ENCODE measurements at places on chromosomes 7 and 10.

GRCh38 chr10:3151889-3152565, 20.6 kb downstream of the PITRM1 start:
- ATAC-seq: no peak

DNA sequence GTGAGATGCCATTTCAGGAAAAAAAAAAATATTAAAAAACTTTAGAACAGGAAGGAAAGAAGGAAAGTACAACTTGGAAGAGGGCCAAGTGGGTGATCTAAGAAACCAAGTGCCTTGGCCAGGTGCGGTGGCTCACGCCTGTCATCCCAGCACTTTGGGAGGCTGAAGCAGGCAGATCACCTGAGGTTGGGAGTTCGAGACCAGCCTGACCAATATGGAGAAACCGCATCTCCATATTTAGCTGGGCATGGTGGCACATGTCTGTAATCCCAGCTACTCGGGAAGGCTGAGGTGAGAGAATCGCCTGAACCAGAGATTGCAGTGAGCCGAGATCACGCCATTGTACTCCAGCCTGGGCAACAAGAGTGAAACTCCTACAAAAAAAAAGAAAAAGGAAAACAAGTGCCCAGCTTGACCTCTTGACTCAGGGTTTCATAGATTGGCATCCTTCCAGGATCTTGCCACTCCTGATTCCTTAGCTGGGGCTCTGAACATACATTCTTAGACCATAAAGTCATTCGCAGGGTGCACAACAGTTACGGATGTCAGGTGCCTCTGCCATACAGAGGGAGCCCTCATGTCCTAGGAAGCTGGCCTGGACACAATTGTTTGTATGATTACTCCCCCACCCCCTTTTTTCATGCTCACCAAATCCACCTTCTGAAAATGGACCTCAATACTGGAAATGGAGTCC, 2.1 kb upstream of the GUSB start:
- no peak for ATAC-seq

GRCh38 chr10:4587466-4587865, 238.5 kb upstream of the AKR1E2 start:
- no peak for ATAC-seq

DNA sequence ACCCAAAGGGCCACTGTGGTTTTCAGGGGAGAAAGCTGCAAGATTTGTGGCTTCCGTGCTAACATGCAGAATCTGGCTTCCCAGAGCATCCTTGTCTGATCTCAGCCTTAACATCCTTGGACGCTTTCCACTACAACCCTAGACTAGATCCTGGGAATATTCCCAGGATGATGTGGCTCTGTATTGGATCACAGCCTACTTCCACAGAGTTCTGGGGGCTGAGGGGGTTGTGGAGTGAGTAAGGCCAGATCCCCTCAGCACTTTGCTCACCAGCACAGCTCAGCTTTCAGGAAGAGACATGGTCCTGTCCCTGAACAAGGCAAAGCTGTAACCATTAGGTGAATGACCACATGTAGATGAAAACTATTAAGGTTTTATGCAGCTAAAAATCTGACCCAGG, 241.3 kb upstream of the MYO3A start:
- ATAC-seq: no peak

GRCh38 chr10:88127269-88127668, 263.8 kb downstream of the PTEN start:
- no peak for ATAC-seq

- no peak for ATAC-seq
Observed at GRCh38 chr7:129009437-129009836, 45.5 kb downstream of the TNPO3 start.

- peak; percentile 39 for ATAC-seq
Observed at GRCh38 chr10:97736403-97736901, 476 bp upstream of the ZFYVE27 start.

GRCh38 chr7:98251231-98251600, 816 bp downstream of the TECPR1 start:
- no peak for ATAC-seq

- ATAC-seq: no peak
Observed at GRCh38 chr7:47357361-47357760, 224.6 kb downstream of the TNS3 start.

DNA sequence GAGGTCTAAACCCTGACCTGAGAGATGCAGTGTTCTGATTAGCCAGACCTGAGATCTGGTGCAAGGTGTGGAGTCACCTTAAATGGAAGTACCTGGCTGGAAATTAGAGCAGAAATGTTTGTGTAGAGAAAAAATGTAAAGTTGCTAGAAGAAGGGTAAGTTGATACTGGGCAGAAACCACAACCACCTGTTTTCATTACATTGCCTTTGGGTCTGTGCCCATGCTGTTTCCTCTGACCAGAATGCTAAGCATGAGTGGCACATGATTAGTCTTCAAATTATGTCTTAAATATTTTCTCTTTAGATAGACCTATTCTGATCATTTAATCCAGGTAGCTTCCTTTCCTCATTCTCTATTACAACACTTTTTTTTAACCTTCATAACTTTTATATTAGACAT, 69.0 kb downstream of the CASD1 start:
- ATAC-seq: no peak

- ATAC-seq: no peak
Observed at GRCh38 chr7:109950256-109950655, 1140.7 kb upstream of the LRRN3 start.

DNA sequence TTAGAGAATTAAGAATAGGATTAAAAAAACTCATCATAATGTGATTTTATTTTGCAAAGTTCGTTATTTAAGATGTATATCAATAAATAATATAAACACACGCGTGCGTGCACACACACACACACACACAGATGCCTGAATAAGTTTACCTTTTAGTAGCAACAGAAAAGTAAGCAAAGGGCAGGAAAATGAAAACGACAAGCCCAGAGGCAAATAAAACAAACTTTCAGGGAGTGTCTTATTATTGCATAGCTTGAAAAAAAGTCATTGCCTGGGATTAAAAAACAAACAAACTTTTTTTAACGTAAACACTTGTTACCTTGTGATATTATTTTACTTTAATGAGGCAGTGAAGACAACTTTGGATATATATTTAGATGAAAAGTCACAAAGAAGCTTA, 226.4 kb downstream of the BAMBI start:
- no peak for ATAC-seq

DNA sequence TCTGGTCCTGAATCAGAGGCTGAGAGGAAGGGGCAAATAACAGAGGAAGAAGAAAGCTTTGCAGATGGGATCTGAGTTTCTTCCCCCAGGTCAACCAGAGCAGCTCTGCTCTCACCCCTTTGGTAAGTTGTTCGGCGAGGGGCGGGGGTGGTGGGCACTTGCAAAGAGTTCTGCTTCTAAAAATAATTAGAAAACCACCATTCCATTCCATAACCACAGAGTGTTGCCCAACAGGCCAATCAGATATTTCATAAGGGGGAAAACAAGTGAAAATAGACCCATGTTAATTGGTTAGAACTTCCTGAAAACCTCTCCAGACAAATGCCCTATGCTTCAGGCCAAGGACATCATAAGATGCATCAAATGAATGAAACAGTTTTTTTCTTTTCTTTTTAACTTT, 43.6 kb upstream of the R3HCC1L start:
- no peak for ATAC-seq

GRCh38 chr7:97174303-97174702, 56.8 kb downstream of the SDHAF3 start:
- no peak for ATAC-seq

- no peak for ATAC-seq
Observed at GRCh38 chr10:20094226-20094976, 278.2 kb downstream of the PLXDC2 start.

DNA sequence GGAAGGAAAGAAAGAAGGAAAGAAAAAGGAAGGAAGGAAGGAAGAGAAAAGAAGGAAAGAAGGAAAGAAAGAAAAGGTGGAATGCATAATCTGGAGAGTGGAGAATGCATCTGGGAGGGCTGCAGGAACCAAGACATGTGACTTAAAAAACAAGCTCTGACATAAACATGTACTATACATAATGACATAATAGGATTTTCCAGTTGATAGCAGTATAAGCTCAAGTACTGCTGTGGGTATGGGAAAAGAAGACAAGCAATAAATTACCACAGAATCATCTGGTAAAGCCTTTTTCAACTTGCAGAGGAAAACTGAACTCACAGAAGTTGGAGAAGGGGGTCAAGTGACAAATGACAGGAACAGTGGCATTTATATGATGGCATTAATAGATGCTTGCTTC, 345.9 kb downstream of the PLXDC2 start:
- ATAC-seq: no peak

DNA sequence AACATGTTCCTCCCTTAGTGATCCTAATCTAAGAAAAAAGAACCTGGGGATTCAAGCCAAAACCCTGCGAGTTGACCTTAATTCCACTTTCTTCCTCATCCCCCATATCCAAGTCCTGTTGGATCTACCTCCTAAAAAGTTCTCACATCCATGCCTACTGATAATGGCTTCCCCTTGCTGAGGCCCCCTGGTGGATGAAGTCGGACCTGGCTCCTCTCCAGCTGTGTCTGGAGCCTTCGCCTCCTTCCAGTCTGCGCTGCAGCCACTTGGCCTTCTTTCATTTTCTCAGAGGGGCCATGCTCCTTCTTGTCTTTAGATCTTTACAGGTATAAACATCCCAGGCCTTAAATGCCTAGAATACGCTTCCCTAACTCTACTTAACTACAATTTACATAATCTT, 8.1 kb downstream of the PDE1C start:
- ATAC-seq: peak; percentile 53

GRCh38 chr10:78931321-78932053, 137.3 kb upstream of the ZMIZ1 start:
- peak; percentile 84 for ATAC-seq

Data from gastroesophageal sphincter (tissue), 4 donors.